OCI-LY7 (cell line): ENCODE measurements at places on chromosomes 2 and 18. TPM values are rescaled to one million over a fixed set of nuclear protein-coding genes. Genes with fewer than 3 reads are reported as not detected.

UGGT1 gene
- total RNA-seq: 59.1 and 59.5 TPM in 2 replicates

DNA sequence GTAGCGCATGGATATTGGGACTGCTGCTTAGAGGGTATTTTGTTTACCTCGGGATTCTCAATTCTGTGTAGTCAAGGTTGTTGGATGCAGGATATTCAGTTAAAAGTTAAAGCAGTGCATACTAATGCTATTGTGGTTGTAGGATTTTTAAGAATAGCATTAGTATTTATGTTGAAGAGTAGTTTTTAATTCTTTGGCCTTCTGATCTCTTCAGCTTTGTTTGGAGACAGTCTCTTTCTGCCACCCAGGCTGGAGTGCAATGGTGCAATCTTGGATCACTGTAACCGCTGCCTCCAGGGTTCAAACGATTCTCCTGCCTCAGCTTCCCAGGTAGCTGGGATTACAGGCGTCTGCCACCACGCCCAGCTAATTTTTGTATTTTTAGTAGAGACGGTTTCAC, 1.5 kb downstream of the RHBDD1 start:
- DNase-seq: no peak

DNA sequence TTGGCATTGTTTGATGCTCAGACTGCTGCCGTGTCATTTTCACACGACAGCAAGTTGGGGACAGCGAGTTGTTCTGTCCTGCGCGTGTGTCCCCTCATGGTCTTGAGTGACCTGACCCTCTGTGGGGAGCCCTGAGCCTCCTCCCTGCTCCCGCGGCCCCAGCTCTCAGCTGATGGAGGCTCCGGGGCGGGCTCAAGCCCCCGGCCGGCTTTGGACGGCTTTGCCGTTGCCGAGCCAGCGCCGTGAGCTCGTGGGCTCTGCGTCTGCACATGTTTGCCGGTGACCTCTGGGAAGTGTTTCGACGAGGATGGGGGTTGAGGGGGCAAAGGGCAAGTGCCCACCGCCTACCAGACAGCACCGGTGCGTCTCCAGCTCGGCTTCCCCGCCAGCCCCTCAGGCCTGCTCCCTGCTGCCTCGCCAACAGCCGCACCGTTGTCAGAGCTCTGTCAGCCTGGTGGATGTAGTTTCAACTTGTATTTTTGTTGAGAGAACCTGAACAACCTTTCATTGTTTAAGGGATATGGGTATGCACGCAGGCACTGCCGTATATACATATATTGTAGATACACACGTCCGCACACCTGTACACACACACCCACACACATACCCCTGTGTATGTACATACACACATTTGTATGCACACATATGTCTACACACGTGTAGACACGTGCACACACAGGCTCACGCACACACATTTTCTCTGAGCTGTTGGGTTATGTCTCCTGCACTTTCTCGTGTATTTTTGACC, 13.7 kb downstream of the PDCD1 start:
- no peak for DNase-seq

REG3A gene
- not detected in 2 replicates for total RNA-seq

LRRC30 gene
- total RNA-seq: not detected in 2 replicates

- no peak for DNase-seq
These were observed 40.6 kb downstream of the TRABD2A start for GRCh38 chr2:84840306-84840705.

OTOS gene
- not detected in 2 replicates for total RNA-seq

GNAL gene
- total RNA-seq: 0.25 and 0.28 TPM in 2 replicates

RAB17 gene
- total RNA-seq: not detected in 2 replicates

GRCh38 chr2:210938228-210938627, 381.8 kb downstream of the CPS1 start:
- no peak for DNase-seq

IL1R1 gene
- total RNA-seq: not detected in 2 replicates

VSNL1 gene
- total RNA-seq: not detected in 2 replicates

DNA sequence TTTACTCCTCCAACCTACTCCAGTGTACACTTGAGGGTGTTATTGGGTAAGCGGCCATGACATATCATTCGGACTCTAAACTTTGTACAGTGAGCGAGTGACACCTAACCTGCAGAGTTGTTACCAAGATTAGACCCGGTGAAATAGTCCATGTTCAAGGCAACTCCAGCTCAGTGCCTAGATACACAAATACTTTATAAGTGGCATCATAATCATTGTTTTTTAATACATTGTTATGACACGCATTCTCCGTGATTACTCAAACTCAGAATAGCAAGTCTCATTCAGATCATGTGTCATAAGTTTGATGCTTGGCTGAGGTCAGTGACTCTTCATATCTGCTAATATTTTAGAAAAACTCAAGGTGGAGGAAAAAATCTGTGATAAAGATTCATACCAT, 597.8 kb downstream of the DCC start:
- no peak for DNase-seq

RGPD4 gene
- not detected in 2 replicates for total RNA-seq

DNA sequence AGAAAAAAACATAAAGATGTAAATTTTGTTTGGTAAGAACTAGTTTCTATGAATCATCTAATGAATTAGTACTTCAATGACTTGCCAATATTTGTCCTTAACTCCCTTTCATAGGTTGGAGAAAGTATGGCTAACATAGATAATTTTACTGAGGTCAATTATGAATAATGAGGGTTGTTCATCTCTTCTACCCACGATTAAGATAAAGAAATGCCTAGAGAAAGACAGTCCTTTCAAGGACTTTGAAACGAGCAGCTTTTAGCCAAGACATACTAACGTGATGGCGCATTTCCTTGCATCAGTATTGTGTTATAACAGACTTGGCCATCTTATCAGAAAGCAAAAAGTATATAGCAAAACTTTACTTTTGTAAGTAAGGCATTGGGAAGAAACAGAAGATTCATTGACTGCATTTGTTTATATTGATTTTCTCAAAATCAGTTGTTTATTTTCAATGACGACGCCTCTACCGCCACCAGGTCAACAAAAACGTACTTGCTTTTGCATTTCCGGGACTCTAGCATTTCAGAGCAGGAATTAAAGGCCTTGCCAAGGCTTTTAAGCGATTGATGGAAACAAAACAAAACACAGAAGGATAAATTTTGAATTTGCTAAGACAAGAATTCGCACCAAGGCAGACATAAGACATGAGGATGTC, 961 bp downstream of the RBM43 start:
- DNase-seq: peak; percentile 11

NOL4 gene
- total RNA-seq: 0.27 and 0.74 TPM in 2 replicates

GRCh38 chr2:36407413-36407812, 51.8 kb downstream of the CRIM1 start:
- no peak for DNase-seq

DNA sequence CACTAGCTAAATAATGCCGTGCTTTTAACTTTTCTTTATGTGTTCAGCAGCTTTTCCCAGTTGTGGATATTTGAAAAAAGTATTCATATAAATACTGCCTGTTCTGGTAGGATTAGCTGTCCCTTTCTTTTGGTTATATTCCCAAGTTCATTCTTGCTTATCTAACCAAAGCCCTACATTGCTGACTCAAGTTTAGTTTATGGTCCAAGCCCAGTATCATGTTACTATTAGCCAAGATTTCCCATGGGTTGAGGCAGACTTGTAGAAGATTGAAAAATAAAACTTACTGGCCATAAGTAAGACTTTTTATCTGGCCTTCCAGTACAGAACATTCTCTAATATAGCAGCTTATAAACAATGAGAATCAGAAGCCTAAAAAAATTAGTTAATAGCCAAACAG, 49.7 kb upstream of the NFE2L2 start:
- DNase-seq: no peak

DNAJC5G gene
- 18.1 and 18.2 TPM in 2 replicates for total RNA-seq

- no peak for DNase-seq
These were observed 5.5 kb upstream of the GPC1 start for GRCh38 chr2:240429872-240430491.

GRCh38 chr2:217964275-217965161, 38.3 kb downstream of the TNS1 start:
- no peak for DNase-seq

DNA sequence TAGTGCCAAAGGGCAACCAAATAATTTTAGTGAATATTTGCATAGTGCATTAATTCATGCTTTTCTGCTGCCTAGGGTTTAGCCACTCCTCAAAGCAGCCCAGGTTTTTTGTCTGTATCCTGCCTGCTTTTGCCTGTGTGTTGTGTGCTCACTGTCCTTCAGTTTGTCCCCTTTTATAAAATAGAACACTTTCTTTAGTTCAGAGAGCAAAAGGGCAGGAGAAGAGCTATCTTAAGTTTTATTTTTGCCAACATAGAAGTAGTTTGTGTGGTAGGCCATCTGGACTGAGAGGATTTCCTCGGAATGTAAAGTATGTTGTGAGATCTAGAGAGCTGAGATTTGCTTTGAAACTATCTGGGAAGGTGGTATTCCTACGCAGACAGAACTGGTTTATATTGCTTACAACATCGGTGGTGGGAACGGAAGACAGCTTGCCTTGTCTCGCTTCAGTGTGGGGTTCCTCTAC, 64.9 kb downstream of the EML4 start:
- no peak for DNase-seq

GRCh38 chr18:54983041-54983686, 23.9 kb upstream of the CCDC68 start:
- peak; percentile 43 for DNase-seq

LYPD6 gene
- total RNA-seq: not detected in 2 replicates

DNA sequence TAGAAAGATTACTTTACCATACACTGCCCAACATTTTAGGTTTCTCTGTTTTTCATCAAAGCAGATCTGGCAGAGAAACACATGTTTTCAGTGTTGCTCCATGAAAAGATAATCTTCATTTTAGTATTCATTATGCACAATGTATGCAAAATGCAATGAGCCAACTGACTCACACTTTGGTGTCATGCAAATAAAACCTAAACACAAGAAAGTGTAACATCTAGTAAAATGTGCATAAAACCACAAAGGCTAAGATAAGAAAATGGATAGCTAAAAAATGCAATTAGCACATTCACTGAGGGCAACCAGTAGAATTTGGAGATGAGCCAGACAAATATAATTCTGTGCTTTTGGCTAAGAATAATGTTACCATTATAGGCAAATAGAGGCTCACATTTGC, 203.5 kb upstream of the UBE2E3 start:
- no peak for DNase-seq

PDE1A gene
- total RNA-seq: not detected in 2 replicates

DNA sequence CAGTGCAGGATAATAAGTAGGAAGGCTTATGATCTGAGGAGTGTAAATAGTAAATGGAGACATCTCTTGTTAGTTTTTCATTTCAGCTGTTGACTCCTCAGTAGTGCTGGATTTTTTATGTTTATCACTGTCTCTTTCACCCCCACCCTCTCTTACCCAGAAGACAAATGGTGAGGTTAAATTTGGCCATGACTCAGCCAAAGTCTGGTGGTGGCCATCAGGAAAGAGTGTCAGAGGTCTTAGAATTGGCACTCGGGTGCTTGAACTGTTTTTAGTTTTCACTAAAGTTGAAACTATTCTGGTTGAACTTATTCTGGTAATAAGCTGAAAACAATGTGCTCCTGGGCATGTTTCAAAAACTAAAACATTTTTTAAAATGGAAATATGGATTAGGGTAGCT, 123.3 kb downstream of the FHOD3 start:
- no peak for DNase-seq

CEP68 gene
- total RNA-seq: 17.1 and 21.7 TPM in 2 replicates

DNA sequence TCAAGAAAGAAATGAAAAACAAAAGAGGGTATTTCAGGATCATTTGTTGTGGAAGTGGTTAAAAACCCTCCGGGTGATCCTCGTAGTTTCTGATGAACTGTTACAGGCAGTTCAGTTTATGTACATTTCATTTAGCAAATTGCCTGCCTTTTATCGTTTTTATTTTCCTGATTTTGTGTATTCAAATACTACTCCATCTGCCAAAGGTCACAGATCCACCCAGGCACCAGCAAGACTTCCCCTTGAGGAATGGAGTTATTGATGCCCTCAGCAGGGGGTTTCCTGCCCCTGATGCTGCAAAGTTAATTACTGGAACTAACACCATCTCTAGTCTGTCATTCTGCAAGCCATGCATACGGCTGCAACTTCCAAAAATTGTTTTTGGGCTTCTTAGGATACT, 641.9 kb downstream of the SLC4A3 start:
- no peak for DNase-seq

DNA sequence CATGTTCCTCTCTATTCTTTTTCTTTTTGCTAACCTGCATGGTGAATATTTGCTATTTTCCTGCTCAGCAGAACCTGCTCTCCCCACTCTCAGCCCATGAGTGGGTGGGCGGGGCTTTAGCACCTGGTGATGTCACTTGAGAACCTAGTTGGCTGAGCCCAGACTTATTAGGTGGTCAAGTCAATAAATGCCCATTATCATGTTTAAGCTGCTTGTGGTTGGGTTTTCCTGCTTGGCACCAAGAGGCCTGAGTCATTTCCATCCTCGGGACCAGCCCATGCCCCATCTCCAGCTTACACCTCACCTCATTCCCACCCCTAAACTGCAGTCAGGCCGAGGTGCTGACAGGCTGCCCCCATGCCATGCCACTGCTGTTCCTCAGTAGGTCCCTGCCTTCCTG, 226.6 kb downstream of the ANKRD30B start:
- no peak for DNase-seq

EVA1A gene
- total RNA-seq: not detected in 2 replicates

DNA sequence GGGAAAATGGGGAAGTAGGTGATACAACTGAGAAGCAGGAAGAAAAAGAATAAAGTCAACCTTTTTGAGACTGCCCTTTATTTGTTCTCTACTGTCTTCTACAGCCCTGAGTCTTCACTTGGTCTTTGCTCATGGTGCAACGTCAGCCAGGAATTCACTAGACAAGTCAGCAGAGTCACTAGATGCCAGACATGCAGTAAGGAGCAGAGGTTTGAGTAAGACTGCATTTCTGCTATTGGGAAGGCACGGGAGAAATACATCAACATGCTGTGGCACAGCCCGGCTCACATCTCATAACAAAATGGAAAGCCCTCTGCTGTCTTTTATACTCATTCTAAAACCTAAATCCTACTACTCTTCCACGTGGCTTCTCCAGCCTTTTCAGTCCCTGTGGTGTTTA, 67.1 kb downstream of the PRELID3A start:
- no peak for DNase-seq

DNA sequence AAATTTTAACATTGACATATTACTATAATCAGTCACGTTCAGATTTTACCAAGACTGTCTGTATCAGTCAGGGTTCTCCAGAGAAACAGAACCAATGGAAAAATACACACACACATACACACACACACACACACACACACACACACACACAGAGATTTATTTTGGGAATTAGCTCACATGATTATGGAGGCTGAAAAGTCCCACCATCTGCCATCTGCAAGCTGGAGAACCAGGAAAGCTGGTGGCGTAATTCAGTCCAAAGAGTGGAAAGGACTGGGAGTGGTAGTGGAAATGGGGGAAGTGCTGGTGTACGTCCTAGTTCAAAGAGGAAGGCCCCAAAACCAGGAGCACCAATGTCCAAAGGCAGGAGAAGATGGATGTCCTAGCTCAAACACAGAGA, 166.4 kb downstream of the AKAIN1 start:
- DNase-seq: no peak

XIRP2 gene
- not detected in 2 replicates for total RNA-seq

OSR1 gene
- total RNA-seq: not detected in 2 replicates
